Suppressor macrophage treated with lipopolysaccharide for 4 hours (primary cell): ENCODE measurements at places on chromosomes 1 and 21.

DNA sequence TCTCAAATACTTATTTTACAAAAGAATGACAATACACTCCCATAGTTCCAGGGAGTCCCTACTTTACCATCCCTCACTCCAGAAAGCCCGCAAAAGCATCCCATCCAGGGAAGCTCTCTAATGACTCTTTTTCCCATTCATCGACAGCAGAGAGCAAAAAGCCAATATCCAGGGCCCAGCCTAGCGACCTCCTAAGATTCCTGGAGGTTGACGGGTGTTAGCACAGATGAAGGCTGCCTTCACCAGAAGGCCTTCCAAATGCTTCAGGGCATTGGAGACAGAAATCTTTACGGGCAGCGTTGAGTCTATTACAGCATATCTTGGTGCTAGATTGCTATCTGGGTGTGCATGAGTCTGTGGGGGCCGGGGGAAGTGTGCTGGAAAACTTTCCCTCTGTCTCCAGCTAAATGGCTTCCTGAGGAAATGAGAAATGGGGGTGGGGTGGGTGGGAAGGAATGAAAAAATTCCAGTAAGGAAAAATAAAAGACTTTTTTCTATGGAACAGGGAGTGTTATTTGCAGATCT is 136.6 kb downstream of the PROX1 start:
- DNase-seq = no peak

DNA sequence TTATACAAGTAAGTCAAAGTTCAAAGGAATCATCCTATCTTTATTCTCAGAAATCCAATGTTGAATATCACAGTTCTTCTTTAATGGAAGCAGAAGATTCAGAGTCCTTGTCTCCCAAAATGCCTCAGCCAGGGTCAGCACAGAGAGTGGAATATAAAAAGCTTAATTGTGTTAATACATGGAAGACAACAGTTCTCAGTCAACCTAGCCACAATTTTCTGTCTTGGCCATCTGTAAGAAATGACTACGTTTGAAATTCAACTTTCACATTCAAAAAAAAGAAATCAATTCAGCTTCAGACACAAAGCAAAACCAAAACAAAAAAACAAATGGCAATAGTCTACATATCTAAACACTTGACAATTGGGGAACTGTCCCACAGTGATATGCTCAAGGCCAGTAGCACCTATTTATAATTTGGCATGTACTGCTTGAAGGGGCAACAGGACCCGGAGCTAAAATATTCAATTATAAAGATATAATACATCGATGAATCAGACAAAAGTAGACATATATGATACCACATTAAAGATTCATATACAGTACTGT is 27.3 kb upstream of the GLIS1 start:
- peak; percentile 48 for DNase-seq

DNA sequence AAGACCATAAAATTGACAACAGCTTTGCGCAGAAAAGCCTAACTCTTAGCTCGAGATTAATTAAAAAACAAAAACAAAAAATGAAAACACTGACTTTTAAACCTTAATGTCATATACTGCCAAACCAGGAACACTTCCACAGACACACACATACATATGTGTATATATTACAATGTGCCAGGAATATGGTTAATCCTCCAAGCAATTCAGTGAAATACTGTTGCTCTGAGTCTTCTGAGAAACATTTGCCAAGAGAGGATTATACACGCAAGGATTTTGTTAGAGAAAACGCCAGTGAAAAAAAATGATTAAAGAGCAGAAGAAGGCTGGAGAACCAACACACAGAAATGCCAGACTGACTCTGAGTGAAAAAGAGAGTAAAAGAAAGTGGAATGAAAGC is 116.7 kb upstream of the CHRM3 start:
- DNase-seq = no peak

GRCh38 chr1:9080705-9081291 is 11.4 kb upstream of the SLC2A5 start:
- DNase-seq = peak; percentile 62

- no peak for DNase-seq
These were observed 21.7 kb downstream of the PARK7 start for GRCh38 chr1:7983086-7983778.

- no peak for DNase-seq
These were observed 26.2 kb downstream of the VASH2 start for GRCh38 chr1:212976586-212976985.

DNA sequence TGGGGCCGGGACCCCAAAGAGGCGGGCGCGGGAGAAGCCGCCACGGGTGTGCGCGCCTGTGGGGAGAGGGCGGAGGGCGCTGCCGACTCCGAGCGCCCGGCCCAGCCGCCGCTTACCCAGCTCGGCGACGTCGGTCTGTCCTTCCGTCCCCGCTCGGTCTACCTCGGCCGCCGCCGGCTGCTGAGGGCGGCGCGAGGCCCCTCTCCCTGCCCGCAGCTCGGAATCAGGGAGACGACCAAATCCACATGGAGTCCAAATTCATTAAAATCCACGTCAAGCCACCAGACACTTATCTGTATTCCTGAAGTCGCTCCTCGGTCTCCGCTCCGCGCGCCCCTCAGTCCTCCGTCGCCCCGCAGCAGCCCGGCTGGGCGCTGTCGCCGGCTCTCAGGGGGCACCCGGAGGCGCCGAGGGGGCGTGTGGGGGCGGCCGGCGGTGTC is 637 bp downstream of the PLXNA2 start:
- peak; percentile 24 for DNase-seq

GRCh38 chr1:20763417-20763816 is 23.7 kb downstream of the HP1BP3 start:
- DNase-seq = no peak

GRCh38 chr1:226697151-226697928 is 41.7 kb downstream of the ITPKB start:
- DNase-seq = peak; percentile 63

GRCh38 chr1:21077085-21077484 is 99.6 kb downstream of the EIF4G3 start:
- peak; percentile 77 for DNase-seq

GRCh38 chr1:114455102-114455785 is 55.8 kb downstream of the TRIM33 start:
- peak; percentile 67 for DNase-seq

DNA sequence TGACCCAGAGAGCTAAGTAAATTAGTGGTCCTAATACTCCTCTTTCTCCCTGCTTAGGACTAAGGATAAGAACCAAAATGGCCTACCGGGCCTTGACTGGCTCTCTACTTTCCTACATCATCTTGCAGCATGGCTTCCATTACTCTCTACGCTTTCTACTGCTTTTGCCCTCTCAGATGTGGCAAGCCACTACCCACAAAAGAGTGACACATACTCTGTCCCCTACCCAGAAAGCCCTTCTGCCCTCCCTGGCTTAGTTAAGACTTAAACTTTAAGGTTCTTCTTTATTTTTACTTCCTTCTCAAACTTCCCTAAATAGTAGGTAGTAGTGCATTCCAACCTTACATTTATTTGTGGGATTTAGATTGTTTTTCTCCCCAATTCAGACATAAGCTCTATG is 228.1 kb downstream of the TPR start:
- DNase-seq = peak; percentile 26

GRCh38 chr1:208737922-208738321 is 493.7 kb upstream of the PLXNA2 start:
- DNase-seq = no peak
